ENCODE measurements at places on chromosomes 6 and 20.

DNA sequence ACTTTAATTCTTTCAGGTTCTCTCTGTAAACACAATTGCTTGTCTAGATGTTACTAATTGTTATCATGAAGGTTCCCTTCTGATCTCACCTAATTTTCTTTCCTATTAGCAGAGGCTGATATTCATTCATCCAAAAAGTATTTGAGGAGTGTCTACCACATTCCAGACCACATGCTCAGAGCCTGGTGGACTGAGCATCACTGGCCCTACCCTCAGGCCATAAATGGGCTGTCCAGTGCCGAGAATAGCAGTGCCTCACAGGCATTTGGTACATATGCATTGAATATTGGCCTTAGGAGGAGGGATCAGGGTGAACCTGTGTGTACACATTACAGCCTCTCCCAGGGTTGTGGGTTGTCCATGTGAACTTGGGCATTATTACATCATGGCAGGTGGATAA, 40.4 kb upstream of the PRELID3B start:
- DNase-seq = no peak

GRCh38 chr20:7490288-7490687, 450.0 kb downstream of the HAO1 start:
- DNase-seq = no peak

DNA sequence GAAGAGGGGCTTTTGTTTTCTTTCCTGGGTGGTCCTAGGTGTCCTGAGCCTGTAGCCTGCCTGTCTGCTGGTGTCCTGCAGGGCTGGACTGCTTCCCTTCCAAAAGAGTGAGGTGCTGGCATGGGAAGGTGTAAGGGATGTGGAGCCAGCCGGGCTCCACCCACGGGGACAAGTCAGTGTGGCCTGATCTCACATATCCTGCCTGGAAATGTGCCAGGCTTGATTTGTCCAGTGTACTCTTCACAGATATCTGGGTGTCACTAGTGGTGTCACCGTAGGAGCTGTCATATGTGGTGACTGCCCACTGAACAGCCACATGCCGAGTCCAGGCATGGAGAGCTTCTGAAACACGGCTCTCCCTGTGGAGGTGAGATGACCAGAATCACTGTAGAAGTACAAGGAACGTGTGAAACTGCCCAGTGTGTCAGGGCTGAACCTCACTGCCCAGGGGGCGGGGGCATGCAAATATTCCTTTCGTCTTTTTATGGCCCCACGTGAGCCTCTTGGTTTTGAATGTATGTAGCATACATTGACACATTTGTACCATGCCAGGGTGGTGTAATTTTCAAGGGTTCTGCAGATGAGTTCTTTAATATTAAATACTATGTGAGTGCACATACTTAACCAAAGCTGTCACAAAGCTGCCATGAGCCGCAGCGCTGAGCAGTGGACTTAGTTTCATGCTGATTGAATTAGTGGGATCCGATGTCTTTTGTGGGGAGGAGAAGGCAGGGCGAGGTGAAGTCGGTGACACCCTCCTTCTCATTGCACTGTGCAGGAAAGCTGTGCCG, 55.8 kb downstream of the CDH4 start:
- no peak for DNase-seq

- DNase-seq = no peak
These were observed 127.5 kb downstream of the ISM1 start for GRCh38 chr20:13348311-13349234.

- DNase-seq = no peak
These were observed 170.8 kb upstream of the PHACTR1 start for GRCh38 chr6:12545619-12546409.

DNA sequence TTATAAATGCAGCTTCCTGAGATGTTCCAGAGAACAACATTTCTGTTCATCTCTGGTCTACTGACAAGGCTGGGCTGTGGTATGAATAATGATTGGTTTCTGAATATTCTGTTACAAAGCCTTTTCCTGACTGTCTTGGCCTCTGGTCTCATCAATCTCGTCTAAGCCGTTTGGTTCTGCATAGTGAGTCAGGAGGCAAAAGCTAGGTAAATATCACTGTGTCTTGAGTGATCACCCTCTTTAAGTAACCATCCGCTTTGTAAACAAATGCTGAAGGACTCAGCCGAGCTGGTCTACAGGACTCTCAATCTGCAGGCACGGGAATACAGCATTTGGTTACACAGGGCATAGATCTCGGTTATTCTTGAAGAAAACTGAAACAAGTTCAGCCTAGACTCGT, 511.9 kb downstream of the KIF16B start:
- DNase-seq = no peak

- no peak for DNase-seq
These were observed 244.6 kb upstream of the FOXQ1 start for GRCh38 chr6:1067346-1067745.

DNA sequence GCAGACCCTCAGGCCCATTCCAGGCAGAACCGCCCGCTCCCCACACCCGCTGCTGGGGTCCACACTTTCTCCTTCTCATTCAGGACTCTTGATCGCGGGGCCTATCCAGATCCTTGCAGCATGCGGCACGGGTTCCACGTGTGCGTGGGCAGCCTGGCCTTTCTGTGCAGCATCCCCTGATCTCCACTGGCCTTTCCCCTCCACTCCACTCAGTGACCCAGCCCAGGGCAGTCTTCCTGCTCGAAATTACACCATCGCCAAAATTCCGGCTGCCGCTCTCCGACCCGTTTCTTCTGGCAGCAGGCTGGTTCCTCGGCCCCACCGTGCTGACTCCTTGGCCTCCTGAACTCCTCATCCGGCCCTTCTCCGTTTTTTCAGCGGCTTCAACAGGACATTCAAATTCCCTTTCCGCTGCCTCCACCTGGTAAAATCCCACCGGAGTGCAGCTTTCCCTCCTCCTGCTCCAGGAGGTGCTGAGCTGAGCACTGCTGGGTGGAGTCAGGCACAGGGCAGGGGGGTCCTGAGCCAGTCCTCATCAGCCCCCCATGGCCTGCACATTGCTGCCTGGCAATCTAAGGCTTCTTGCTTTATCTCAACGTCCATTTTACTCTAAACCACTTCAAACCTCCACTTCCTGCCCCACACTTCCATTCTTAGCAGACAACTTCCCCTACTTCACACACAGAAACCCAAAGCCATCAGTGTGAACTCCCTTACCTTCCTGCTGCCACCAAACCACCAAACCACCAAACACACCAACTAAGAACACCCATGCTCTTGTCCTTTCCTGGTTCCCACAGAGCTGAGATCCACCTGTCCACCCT, 9.0 kb downstream of the SFT2D1 start:
- no peak for DNase-seq

GRCh38 chr6:102742754-102743356, 1349.3 kb downstream of the GRIK2 start:
- DNase-seq = no peak

DNA sequence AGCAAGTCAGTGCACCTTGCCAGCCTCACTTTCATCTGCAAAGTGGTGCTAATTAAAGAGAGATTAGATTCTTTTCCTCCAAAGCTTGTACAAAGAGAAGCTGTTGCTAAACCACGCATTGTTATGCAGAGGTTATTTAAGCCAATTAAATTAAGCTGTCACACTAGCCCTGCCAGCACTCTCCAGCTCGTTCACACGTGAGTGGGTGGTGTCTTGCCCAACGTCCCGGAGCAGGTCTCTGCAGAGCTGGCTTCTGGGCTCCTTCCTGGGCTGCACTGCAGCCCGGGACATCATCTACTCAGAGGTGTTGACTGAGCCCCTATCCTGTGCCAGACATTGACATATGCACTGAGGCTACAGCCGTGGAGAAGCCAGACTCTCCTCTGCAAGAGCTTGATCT, 401.6 kb upstream of the SULF2 start:
- DNase-seq = no peak

DNA sequence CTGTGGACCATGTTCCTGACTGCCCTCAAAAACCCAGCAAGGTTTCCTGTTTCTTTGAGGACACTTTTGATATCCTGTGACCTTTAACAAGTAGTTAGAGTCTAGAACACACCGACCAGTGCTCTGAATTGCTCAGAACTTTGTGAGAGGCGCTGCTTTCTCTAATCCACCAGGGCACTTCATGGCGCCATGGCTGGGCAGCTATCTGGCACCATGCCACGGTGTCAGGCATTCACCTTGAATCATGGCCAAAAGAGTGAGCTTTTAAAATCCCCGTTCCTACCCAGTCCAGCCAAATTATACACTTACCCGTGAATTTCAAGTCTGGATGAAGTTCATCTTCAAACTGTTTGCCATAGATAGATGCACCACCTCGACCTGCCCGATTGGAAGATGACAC, 17.0 kb upstream of the CPNE5 start:
- no peak for DNase-seq

DNA sequence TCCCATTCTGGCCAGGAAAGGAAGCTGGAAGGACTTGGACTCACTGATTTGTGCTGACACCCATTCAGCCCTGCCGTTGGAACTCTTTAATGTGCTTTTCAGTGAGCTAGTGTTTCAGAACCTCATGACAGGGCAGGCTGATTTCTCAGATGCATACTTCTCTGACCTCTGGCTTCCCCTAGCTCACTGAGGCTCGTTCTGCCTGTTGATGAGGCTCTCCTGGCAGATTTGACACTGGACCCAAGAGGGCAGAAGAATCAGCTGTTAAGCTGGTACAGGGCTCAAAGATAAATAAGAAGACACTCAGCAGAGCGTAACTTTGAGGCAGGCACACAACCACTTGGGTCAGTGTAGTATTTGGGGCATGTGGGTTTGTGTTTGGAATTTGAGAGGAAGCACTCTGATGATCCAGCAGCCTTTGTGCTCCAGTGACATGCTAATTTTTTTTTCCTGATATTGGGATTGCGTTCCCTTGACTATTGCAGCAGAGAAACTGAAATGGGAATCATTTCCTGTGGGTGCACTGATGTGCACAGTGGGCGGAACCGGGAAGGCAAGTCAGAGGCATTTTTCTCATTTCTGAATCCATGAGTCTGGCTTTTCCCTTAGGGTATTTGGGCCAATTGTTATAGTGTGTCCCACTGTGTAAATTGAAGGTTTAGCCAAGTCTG, 80.2 kb downstream of the CARMIL1 start:
- no peak for DNase-seq

DNA sequence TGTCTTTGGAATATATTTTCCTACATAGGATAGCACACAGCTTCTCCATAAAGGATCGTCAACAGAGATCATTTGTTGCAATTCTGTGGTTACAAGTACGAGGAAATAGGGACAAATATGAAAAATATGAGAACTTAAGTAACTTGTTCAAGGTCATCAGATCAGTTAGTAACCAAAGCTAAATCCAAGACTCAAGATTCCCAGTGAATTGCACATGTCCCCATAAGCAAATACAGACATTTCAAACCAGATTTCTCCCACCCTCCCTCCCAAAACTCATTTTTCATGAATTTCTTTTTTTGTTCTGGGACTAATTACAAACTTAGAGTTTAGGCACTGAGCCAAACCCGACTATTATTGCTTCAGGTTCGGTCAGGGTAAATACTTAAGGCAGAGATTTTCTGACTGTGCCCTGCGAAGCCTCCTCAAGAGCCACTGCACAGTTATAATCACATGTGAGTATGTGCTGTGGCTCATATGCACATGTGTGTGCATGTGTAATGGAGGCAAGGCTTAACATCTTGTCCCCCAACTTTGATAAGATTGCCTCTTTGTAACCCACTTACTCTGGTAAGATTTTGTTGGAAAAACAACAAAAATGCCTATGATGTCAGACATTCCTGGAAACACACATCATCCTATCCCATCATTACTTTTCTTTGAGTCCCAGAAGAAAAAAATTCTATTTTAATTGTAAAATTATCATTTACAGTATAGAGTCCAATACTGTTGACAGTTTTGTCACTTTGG, 216.2 kb downstream of the CD83 start:
- no peak for DNase-seq

DNA sequence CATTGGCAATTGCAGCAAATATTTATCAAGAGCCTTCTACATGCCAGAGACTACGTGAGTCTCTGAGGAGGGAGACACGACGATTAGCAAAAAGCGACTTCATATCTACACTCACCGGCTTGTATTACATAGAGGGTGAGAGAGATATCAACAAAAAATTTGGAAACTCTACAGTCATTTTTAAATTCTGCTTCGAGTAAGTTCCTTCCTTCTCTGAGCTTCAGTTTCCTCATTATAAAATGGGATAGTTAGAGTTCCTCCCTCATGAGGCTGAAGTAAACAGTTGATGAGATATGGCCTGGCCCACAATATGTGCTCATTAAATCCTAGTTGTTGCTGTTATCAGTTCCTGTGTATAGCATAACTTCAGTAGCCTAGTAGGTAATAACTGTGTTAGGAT, 64.1 kb upstream of the SIRPA start:
- no peak for DNase-seq

DNA sequence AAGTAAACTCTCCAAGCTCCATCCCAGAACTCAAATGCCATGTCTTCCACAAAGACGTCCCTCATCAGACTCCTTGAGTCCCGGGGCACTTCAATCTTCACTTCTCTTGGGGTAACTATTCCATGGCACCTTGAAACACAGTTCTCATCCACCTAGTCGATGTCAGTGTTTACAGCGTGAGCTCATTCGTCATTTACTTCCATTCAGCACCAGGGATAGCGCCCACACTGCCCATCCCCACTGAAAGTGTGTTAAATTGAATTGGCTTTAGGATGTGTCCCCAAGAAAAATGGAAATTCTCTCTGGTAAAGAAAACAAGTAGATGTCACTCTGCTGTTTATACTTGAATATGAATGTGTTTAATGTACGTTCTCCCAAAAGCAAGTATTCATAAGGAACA, 31.3 kb downstream of the KCNK15 start:
- DNase-seq = no peak

DNA sequence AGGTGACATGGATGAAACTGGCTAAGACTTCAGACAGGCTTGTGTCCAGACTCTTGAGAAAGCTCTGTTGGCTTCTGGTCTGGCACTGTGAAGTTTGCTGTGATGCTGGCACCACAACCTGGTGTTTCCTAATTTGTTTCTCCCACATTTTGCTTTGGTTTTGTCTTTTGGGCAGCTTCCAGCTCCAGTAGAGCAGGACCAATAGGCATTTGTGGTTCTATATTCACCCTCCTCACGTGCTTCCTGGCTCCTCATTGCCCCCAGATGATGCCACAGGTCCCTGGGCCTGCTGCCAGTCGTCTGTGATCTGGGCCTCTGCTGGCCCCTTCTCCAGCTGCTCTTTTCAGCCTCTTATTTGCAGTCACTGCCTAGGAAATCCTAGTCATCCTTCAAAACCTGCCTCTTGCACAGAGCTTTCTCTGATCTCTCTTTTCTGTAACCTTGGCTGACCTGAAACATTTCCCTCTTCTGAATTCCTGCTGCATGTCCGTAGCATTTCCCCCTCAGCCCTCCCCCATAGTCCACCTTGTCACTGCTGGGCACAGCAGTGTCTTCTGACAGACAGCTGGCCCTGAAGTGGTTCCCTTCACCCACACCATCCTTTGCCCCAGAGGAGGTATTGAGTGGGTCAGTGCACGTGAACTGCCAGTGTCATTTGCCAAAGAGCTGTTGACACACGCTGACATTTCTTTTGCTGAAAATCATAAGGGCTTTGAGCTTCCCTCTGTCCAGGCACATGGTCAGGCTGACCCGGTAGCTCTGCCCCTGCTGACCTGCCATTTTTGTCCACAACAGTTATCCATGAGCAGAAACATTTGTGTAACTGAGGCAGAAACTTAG, 63.0 kb downstream of the PTPN1 start:
- no peak for DNase-seq

All from colonic mucosa (tissue), 4 donors.